ENCODE measurements at places on chromosomes 7 and 10.
A peak's percentile ranks its signal among the peaks of the same experiment; 100 is the strongest.

DNA sequence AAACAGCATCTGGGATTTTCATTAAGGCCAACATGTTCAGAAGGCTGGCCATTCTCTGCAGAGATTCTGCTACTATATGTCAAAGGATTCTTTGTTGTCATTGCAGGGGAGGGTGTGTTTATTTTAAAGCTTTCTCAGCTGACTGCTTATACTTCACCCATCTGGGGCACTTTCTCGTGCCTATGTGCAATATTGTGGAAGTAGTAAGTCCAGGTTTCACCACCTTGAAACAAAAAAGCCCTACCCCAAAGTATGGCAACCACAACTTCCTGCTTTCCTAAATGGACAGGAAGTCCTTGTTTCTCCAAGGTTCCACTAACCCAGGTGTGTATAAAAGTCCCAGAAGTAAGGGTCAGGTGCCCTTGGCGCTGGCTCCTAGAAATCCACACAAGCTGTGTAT lies 58.7 kb upstream of the COL1A2 start:
- DNase-seq, result no peak

- no peak for DNase-seq
Observed at GRCh38 chr7:99618726-99619125, 2.0 kb downstream of the ZSCAN25 start.

DNA sequence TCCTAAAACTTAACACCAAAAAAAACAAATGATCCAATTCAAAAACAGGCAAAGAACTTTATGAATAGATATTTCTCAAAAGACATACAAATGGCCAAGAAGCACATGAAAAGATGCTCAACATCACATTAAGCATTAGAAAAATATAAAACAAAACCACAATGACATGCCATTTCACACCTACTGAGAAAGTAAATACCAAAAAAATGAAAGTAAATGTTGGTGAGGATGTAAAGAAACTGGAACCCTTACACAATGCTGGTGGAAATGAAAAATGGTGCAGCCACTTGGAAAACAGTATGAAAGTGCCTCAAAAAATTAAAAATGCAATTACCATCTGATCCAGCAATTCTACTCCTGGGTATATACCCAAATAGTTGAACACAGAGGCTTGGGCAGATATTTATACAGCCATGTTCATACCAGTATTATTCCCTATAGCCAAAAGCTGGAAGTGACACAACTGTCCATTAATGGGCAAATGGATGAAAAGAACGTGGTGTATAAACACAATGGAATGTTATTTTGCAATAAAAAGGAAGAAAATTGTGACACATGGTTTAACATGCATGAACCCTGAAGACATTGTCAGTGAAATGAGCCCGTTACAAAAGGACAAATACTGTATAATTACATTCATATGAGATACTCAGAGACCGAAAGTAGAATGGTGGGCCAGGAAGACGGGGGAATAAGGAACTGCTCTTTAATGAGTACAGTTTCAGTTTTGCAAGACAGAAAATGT lies 89.0 kb downstream of the JMJD1C start:
- no peak for DNase-seq

DNA sequence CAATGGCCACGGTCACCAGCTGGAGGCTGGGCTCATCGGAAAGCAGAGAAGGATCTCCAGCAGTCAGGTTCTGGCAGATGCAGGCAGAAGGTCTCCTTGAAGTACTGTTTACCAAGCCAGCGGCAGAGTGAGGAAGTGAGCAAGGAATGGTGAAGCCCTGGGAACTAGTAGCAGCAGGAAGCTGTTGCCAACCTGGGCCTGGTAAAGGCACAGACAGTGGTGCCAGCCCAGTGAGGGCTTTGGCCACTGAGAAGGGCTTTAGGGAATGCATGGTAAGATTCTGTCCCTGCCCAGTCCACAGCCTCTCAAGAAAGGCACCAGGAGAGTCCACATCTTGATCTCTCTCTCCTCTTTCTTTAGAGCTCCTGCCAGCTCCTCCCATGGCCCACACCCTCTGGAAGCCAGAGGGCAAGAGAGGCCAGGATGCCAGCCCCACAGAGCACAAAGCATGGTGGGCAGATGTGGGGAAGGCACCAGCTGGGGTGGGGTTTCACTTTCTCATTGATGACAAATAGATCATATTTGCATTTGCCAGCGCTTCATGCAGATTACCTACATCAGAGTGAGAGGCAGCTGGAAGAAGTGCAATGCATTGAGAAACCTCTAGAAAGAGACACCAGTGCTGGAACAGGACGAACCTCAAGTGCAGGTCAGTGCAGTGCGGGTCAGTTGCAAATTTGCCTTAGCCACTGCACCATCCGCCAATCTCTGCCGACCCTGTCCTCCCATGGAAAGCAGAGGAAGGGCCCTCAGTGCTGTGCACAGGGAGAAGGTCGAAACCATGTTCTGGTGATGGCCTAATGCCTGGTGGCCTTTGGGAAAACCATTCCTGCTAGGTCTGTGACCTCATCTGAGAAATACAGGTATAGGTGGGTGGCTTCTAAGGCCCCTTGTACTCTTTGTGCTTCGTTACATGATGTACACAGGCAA lies 667.8 kb upstream of the MKI67 start:
- no peak for DNase-seq

GRCh38 chr7:155141562-155141961 lies 71.4 kb downstream of the HTR5A start:
- no peak for DNase-seq

DNA sequence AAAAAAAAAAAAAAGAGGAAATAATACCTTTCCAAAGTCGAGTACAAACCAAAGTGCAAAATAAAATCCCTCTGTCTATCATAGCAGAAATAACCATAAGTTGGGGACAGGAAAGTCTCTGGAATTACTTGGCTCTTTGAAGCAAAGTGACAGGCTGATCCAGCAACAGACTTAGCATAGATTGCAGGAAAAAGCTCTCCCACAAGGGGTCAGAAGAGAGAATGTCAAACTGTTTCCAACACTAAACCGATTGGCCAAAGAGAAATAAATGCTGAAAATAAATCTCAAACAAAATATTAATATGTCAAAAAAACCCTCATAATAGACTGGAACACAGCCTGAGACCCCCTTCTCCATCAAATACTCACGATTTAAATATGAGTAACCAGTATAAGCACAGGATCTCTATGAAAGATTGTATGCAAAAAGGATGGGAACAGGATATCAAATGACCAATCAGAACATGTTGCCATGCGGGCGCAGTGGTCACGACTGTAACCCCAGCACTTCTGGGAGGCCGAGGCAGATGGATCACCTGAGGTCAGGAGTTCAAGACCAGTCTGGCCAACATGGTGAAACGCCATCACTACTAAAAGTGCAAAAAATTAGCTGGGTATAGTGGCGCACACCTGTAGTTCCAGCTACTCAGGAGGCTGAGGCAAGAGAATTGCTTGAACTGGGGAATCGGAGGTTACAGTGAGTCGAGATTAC lies 1000.7 kb upstream of the LRRN3 start:
- DNase-seq, result peak; percentile 57

Data from GM23338 (cell line).